ENCODE measurements at places on chromosomes 7 and 10.

GRCh38 chr10:132062641-132063390, 2.9 kb upstream of the JAKMIP3 start:
- no peak for DNase-seq

DNA sequence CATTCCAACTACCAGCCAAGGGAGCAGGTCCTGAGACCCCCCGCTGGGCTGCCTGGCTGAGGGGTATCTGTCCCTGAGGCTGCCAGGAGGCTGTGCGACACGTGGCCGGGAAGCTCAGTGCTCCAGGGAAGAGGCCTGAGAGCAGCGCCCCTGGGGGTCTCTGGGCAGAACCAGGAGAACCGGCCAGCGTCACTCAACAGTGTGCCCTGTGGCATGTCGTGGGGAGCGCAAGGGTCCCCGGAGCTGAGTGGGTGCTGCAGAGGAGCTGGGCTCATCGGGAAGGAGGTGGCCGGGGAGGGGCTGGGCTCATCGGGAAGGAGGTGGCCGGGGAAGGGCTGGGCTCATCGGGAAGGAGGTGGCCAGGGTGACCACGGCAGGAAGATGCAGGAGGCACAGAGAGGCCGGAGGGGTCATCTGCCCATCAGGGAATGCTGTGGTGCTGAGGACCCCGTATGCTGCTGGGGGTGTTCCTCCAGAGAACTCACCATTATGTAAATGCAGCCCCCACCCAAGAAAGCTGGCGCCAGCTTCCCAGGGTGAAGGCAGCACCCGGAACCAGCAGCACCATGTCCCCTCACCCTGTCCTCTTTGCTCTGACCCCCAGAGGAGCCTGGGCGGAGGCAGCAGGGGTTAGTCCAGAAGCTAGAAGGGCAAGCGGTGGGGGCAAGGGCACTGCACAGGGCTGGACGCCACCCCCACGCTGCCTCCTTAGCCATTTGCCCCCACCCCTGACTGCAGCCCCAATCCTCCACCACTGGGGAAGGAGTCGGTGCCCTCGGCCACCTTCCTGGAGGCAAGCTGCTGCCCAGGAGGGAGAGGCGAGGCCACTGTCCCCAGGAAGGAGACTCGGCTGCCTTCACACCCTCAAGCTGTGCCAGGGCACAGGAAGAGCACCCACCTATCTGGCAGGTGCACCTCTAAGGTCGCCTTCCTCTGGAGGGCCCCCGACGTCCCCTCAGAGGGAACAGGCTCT, 33.3 kb downstream of the CALML3 start:
- DNase-seq, result no peak

- DNase-seq, result no peak
Observed at GRCh38 chr10:21707498-21707897, 173.5 kb downstream of the MLLT10 start.

- DNase-seq, result no peak
Observed at GRCh38 chr10:101397140-101397539, 43.2 kb downstream of the BTRC start.

- no peak for DNase-seq
Observed at GRCh38 chr10:3467052-3467951, 294.7 kb upstream of the PITRM1 start.

DNA sequence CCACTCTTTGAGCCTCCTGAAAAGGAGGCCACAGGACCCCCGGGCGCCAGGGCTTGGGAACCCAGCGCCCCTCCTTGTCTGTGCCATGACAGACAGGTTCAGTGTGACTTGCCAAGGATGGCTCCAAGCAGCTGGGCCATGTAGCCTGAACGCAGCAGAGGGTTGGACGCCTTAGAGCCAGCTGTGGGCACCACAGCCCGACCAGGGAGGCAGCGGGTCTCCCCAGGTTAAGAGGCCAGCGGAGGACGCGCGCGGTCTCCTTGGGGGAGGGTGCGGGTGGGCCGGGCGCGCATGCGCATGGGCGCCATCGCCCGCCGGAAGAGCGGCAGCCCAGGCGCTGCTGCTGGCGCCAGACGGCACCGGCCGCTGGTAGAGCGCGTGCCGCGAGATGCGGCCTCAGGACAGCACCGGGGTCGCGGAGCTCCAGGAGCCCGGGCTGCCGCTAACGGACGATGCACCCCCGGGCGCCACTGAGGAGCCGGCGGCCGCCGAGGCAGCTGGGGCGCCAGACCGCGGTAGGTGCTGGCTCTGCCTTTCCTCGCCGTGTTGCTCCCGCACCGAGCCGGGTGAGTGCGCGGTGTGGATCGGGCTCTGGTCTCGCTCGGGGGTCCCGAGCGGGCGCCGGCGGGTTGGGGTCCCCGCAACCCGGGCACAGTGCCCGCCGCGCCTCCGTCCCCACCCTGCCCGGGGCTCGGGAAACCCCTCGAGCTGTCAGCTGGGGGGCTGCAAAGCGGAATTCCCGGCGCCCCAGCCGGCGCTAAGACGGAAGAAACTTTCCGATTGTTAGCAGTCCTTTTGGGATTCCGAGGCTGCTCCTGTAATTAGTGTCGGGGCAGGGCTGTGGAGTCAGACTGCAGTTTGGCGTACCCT, at the start of gene SLC35G1:
Gene SLC35G1, plus strand, starts transcription at position 333 of the 870 bp plus-strand sequence. Its CDS starts 56 bp downstream, at position 389.
- DNase-seq, result peak; percentile 31
